NCI-H1436 (cell line): ENCODE measurements at places on chromosomes 7 and 10.
A peak's percentile ranks its signal among the peaks of the same experiment; 100 is the strongest.

- peak; percentile 21 for DNase-seq
Observed at GRCh38 chr7:124032369-124033094, at the start of gene TMEM229A. Gene TMEM229A, minus strand, starts transcription at chr7:124033067. Its CDS starts 64 bp downstream, at chr7:124033003.

GRCh38 chr7:2523941-2524807 lies 4.6 kb downstream of the LFNG start:
- peak; percentile 73 for DNase-seq

DNA sequence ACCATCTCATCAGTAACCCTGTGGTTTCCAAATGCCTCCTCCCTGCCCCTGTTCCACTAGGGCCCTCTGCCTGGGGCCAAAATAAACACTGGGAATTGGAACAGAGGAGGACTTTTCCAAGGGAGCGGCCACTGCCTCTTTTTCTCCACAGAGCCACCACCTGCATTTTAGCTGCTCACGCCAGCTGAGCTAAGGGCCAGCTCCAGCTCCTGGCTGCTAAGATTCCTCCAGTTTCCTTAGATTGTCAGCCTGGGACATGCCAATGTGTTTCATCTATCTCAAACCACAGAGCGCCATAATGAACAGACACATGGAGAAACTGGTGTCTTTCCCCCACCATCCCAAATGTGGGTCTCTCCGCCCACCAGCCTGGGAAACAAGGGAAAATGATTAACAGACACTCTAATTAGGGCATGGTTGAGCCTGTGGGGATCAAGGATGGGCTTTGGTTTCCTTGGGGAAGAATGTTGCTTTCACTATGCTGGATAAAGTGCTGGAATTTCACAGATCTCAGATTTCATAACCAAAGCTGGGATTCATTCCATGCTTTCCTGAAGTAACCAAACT lies 52.2 kb downstream of the ASB13 start:
- DNase-seq = no peak

DNA sequence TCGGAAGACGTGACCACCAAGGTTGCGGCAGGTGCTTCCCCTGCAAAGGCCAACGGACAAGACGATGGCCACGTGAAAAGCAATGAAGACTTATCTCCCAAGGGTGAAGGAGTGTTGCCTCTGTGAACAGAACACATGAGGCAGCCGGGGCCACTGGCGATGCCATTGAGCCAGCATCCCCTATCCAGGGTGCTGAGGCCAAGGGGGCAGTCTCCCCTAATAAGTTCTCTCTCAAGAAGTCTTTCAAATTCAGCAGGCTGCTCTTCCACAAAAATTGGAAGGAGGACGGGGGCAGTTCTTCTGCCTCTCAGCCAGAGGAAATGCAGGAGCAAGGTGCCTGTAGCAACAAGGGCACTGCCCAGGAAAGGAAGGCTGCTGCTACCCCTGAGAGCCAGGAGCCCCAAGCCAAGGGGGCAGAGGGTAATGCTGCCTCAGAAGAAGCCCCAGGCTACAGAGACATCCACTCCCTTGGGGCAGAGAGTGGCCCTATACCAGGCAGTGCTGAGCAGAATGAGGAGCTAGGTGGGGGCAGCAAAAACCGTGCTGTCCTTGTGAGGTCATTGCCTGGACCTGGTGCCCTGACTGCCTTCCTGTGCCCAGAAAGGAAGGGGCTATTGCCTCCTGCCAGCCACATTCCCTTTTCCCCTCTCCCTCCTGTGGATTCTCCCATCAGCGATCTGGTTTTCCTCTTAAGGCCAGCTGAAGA lies 17.3 kb downstream of the NT5C2 start:
- DNase-seq = no peak

DNA sequence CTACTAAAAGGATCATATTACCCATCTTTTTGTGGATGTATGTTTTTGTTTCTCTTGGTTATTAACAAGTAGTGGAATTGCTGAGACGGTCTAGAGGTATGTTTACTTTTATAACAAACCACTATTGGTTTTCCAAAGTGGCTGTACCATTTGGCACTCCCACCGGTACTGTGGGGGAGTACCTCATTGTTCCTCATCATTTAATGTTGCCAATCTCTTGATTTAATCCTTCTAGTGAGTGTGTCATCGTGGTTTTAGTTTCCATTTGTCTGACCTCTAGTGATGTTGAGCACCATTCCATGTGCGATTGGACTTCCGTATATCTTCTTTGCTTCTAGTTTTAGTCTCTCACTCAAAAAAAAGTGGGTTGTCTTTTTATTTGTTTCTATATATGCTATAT lies 50.4 kb downstream of the RBM33 start:
- no peak for DNase-seq

DNA sequence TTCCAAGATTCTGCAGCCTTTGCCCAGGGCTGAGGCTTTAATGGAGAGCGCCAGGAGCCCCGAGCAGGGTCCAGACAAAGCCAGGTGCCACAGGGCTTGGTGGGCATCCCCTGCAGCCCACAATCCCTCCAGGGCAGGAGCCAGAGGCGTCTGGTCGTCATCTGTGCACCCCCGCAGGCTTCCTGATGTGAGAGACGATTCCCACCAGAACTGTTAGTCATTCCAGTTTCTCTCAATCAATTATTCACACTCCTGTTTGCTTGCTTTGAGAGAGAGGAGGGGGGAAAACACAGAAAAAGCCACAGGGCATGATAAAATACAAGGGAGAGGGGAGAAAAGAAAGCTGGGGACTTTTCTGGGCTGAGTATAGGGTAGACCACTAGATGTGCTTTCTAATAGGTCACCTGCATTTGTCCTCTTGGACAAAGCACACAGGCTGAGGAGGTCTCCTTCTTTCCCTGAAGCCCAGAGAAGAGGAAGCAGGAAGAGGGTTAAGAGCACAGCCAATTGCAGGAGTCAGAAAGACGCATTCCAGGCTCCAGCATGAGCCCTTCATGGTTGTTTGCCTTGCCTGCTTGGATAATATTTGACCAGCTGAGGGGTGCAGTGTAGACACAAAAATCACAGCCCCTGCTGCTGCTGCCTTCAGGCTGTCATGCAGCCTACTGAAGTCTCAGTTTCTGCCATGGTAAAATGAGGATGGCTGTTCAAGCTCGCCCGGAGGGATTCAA lies 194.4 kb downstream of the PLXNA4 start:
- DNase-seq = no peak

- DNase-seq = no peak
Observed at GRCh38 chr7:142372727-142373126, 114.9 kb upstream of the PRSS58 start.

DNA sequence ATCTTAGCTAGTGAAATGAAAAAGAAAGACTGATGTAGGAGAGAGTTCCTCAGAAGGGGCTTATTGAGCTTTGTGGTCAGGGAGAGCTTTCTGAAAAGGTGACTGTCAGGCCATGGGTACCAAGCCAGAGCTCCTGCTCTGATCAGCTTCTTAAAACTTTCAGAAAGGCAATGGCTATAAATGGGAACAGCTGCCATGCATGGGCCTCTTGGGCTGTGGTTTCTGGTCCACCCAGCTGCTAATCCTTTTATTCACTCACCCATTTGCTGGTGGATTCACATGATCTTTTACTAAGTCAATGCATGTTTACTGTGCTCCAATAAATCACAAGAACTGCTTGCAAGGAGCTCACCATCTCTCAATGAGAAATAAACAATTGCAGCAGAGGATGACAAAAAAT lies 60.1 kb upstream of the ZPBP start:
- DNase-seq = no peak

GRCh38 chr7:44666566-44666965 lies 60.1 kb downstream of the OGDH start:
- no peak for DNase-seq

GRCh38 chr10:5211696-5212536 lies 15.3 kb downstream of the AKR1C4 start:
- no peak for DNase-seq

DNA sequence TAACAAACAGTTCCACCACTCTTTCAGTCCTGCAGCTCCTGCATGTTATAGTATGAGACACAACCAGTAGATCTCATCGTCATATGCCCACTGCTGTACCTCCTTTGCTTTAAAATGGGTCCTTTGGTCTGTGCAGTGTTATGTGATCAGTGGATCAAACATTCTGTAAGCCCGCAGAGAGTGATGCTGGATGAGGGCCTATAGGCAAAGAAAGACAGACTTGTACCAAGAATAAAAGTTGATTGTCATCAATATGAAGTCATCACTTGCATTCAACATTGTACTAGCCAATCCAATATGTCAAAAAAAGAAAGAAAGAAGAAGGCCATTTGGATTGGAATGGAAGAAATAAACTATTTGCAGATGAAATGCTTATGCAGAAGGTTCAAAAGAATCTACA lies 79.8 kb upstream of the PHYHIPL start:
- no peak for DNase-seq

- DNase-seq = no peak
Observed at GRCh38 chr7:5437987-5438386, 14.4 kb upstream of the TNRC18 start.

DNA sequence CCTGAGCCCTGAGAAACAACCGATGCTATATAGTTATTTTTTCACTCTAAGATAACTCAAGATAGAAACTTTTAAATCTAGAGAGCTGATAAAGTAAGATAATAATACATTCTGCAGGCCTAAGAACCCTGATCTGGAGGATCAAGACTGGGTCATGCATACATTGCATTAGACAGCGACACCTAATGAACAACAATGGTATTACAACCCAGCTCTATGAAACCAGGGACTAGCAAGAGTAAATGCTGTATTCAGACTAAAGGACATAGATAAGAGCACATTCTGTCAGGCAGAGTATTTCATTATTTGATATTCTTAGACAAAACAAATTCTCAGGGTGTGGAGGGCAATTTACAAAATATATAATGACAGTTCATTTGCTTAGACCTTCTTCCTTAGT lies 148.6 kb downstream of the GRK5 start:
- DNase-seq = no peak

GRCh38 chr7:63899691-63900393 lies 98.8 kb upstream of the ZNF722 start:
- no peak for DNase-seq

DNA sequence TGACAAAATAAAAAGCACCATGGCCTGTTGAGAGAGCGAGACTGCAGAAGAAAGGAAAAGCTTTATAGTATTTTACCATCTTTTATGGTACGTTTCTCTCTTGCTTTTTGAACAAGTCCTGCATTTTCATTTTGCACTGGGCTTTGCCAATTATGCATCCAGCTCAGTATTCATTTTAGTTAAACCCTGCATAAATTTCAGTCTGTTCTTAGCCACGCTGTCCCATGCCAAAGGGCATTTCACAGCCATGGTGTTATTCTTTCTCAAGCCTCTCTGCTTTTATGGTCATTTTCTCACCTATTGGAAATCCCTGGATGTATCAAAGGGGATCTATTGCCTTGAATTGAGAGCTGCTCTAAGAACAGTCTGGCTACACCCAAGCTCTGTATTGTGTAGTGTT lies 30.8 kb upstream of the DNAJC1 start:
- DNase-seq = no peak

GRCh38 chr10:6292741-6293151 lies 90.0 kb downstream of the PFKFB3 start:
- no peak for DNase-seq

GRCh38 chr10:36092116-36092515 lies 450.0 kb upstream of the FZD8 start:
- DNase-seq = no peak

DNA sequence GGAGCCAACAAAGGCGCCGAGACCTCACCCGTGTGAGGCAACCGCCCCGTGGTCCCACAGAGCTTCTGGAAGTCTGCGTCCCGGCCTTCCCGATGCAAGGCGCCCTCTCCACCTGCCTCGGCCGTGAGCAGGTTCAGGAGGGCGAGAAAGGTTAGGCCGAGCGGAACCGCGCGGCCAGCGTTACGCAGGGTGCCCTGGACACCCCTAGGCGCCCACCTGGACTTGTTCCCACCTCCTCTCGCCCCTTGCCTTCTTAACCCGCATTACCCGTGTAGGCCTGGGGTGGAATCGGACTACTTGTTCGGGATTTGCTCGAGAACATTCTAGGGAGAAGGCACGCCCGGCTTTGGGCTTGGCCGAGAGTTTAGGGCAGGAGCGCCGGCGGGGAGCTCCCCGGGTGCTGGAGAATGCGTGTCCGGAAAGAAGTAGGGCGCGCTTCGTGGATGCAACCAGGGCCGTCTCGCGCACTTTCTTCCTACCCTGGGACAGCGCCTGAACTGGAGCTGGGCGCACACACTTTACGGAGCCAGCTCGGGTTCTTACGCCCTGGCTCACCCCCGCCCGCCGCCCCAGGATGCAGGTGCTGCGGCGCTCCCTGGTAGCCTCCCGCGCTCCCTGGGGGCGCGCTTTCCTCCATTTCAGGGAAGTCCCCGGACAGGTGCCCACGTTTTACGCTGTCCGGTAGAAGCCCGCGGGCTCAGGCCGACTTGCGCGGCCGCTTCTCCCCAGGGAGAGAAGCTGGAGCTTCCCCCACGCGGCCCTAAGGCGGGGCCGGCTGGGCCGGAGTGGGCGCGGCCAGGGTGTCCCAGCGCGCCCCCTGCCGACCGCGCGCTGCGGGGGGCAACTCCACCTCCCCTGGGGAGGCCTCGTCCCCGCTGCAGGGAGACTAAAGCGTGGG lies 74.5 kb downstream of the INSIG1 start:
- DNase-seq = no peak

DNA sequence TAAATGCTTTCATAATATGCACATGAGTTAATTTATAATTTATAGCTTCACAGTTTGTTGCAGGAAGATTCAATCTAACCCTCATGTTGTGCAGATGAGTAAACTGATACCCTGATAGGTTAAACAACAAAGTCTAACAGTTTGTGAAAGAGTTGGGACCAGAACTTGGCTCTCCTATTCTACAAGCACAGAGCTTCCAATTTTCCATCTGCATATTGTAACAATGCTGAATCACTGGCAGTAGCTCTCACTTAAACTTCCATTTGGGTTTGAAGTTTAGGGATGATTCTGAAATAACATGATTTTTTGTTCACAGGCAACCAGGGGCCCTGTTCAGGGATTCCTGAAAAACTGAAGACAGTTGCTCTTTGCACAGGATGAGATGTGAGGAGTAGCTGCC lies 179.3 kb downstream of the XPNPEP1 start:
- no peak for DNase-seq

- no peak for DNase-seq
Observed at GRCh38 chr10:48579251-48579960, 25.5 kb downstream of the ARHGAP22 start.

- no peak for DNase-seq
Observed at GRCh38 chr10:72665925-72666324, 26.0 kb upstream of the MCU start.

DNA sequence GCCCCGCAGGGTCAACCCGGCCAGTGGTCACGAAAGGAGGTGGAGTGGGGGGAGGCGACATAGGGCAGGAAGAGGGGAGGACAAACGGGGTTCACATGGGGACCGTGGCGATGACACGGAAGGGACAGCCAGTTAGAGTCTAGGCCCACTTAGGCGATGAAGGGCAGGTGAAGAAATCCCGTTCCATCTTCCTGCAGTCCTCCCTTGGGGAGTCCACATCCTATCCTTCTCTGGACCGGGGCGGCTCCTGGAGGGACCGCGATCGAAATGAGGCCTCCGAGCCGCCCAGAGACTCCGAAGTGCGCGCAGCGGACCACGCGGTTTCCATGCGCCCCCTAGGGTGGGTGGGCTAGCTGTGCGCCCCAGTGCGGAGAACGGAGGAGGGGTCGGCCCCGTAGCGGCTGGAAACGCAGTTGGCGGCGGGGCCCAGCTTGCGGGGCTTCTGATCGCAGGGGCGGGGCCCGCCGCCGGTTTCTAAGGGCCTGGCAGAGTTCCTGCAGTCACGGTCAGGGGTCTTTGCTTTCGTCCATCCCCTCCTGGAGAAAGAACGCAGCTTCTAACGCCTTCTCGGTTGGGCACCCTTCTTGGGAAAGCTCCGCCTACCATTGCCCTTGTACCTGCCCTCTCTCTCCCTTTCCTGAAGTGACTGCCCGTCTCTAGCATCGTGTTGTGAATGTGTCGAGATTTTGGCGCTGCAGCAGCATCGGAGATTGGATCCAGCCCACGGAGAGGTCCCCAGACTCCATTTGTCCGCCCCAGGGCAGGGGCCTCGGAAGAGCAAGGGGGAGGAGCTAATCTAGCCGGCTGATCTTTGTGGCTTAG lies 17.9 kb upstream of the TMEM225B start:
- peak; percentile 52 for DNase-seq
